Kidney (tissue), 22 donors: ENCODE measurements at places on chromosomes 12 and 14. TPM values are rescaled to one million over a fixed set of nuclear protein-coding genes. Genes with fewer than 3 reads are reported as not detected.

DNA sequence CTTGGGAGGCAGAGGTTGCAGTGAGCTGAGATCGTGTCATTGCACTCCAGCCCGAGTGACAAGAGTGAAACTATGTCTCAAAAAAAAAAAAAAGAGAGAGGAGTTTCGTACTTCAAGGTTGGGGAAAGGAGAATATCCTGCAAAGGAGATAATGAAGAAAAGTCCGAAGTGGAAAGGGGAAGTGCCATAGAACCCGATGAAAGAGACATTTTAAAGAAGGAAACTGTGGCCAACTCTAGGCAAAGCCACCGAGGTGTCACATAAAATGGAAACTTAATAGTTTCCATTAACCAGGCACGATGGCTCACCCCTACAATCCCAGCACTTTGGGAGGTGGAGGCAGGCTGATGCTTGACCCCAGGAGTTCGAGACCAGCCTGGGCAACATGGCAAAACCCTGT, 15.0 kb upstream of the LTBP2 start:
- H3K4me3 ChIP-seq = no peak overlapping the region
- H3K36me3 ChIP-seq = no peaks in the 10 kb centered on the region
- DNase-seq = no peak

DNA sequence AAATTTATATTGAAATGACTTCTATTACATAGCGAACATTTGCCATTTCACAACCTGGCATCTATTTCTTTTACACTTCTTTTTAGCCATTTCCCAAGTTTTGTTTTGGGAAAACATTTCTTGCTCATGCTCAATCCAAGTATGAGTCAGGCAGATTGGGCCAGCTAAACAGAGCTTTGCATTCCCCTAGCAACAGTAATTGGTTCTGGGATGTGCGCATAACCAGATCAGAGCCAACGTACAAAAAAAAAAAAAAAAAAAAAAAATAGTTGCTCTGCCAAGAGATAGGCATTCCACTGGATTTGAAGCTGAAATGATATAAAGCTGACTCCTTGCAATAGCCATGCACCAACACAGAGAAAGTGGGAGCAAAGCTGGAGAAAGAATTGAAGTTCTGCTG, 37.5 kb downstream of the PLCZ1 start:
- no peaks in the 10 kb centered on the region for H3K4me1 ChIP-seq
- DNase-seq = no peak
- H3K36me3 ChIP-seq = no peaks in the 10 kb centered on the region
- H3K4me3 ChIP-seq = no peak overlapping the region
- no peak overlapping the region for H3K27ac ChIP-seq

DNA sequence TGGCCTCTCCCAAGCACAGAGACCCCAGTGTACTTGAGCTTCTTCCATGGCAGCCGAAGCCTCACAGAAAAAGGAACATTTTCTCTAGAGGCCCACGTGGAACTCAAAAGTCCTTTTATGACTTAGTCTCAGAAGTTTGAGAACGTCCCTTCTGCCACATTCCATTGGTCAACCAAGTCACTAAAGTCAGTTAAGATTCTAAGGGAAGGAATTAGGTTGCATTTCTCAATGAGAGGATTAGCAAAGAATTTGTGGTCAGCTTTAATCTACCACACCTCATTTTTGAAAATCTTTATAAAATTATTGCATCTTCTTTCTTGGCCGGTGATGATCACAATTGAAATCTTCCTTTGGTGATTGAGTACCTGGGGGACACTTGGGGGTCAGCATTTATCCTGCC, 279.9 kb upstream of the TBX3 start:
- no peaks in the 10 kb centered on the region for H3K36me3 ChIP-seq
- DNase-seq = no peak
- no peaks in the 10 kb centered on the region for H3K27me3 ChIP-seq
- no peak overlapping the region for H3K27ac ChIP-seq

GRCh38 chr12:104280717-104281458, 22.7 kb upstream of the EID3 start:
- H3K4me3 ChIP-seq = no peak overlapping the region
- no peak overlapping the region for H3K27ac ChIP-seq
- DNase-seq = no peak
- H3K27me3 ChIP-seq = no peaks in the 10 kb centered on the region
- H3K36me3 ChIP-seq = no peaks in the 10 kb centered on the region

TAS2R30 gene
- 4.0 TPM for total RNA-seq
